ENCODE measurements at places on chromosomes 3 and 15. TPM values are rescaled to one million over a fixed set of nuclear protein-coding genes. Genes with fewer than 3 reads are reported as not detected.

GRCh38 chr3:197364410-197365071 lies 66.1 kb upstream of the DLG1 start:
- no peak overlapping the region for H3K27ac ChIP-seq
- H3K27me3 ChIP-seq, result no peaks in the 10 kb centered on the region
- H3K36me3 ChIP-seq, result no peaks in the 10 kb centered on the region
- H3K4me3 ChIP-seq, result no peak overlapping the region

- no peaks in the 10 kb centered on the region for H3K27me3 ChIP-seq
- no peak overlapping the region for H3K27ac ChIP-seq
- no peaks in the 10 kb centered on the region for H3K4me1 ChIP-seq
- no peak for DNase-seq
- H3K36me3 ChIP-seq, result no peaks in the 10 kb centered on the region
Measured at GRCh38 chr3:195582947-195583346, 793 bp downstream of the APOD start.

DNA sequence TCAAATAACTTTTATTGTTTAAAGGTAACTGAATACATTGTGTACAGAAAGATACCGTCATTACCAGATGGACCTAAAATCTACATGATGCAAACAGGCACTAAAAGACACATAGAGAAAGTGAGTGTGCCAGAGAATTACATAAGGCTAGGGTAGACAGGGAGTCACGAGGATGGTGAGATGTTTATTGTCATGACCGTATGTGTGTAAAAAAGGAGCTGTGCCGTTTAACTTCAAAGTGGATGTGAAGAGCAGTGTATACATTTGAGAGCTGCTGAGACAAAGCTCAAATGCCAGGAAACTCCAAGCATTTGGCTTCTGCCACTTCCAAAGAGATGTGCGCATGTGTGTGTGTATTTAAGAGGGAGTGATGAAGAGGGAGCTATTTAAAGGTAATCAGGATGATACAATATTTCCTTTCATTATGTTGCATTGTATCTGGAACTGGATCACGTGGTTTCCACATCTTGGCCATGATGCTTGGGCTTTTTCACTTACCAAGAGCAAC lies 51.4 kb upstream of the IGF1R start:
- no peaks in the 10 kb centered on the region for H3K36me3 ChIP-seq
- H3K27ac ChIP-seq, result peak overlapping the region; percentile 74
- no peak overlapping the region for H3K4me3 ChIP-seq
- H3K4me1 ChIP-seq, result no peaks in the 10 kb centered on the region
- no peak for DNase-seq

DNA sequence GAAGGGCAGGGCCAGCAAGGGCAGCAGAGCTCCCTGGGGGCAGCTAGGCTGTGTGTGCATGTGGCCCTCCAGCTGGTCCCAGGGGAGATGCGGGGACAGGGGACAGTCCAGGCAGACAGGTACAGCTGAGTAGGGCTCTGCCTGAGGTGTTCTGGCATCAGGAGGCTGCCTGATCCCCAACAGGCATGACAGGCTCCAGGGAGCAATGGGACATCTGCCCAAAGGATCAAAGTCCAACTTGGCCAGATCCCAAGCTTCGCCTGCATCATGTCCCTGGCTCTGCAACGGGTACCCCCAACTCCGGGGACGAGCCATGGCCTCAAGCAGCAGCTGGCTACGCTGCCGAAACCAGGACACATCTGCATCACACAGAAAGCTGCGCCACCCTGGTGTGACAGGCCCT lies 21.8 kb downstream of the ATRIP start:
- DNase-seq, result no peak
- peaks cover 76% of the 10 kb centered on the region for H3K4me1 ChIP-seq
- no peaks in the 10 kb centered on the region for H3K27me3 ChIP-seq
- peaks cover 19% of the 10 kb centered on the region for H3K36me3 ChIP-seq
- no peak overlapping the region for H3K4me3 ChIP-seq

The FEZF2 gene
- total RNA-seq, result not detected

DNA sequence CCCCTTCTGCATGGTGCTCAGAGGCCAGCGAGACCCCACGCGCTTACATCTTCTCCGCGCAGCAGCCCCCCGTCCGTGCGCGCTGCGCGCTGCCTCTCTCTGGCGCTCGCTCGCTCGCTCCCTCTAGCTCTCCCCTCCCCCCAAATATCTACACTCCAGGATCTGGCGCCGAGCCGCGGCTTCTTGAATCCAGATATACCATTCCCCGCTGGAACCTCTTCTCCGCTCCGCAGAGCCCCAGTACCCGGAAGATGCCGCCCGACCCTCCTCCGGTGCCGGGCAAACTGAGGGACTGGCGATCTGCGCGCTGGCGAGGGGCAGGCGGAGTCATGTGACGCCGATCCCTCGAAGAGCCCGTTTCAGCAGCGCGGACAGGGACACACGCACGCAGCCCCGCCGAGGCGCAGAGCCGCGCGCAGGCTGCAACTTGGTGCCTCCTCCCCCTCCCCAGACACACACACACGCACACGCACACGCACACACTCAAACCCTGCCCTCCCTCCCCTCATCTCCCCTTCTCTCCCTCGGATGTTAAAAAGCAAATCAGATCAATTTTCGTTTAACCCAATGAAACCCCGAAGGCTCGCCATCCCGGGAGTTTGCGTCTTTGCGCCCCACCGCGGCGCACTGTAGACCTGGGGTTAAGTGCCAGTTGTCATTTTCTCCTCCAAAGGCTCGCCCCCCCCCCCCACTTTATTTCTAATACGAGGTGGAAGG lies at the start of gene RASGRF1:
Gene RASGRF1 (minus strand): TSS at position 294 of the 717 bp plus-strand sequence. CDS start 282 bp downstream, at position 12.
- H3K4me3 ChIP-seq, result peak within 1 kb of the TSS; percentile 27
- H3K27ac ChIP-seq, result no peak within 1 kb of the TSS
- H3K36me3 ChIP-seq, result no peaks in the 10 kb centered on the region

The ITIH4 gene
- total RNA-seq, result 12.2 TPM

DNA sequence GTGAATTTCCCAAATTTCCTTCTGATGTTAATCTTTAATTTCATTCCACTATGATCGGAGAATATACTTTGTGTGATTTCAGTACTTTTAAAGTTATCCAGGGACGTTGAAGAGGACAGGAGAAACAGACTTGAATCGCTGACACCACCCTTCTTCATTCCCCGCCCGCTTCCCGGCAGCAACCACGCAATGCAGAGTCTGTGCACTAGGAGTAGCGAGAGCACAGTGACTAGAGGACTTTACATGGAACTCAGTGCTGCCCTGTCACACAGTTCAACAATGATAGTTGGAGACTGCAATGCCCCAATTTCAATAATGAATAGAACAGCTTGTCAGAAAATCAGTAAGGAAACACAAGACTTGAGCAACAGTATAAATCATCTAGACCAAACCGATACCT lies 73.9 kb downstream of the RNF13 start:
- H3K4me1 ChIP-seq, result no peaks in the 10 kb centered on the region
- H3K36me3 ChIP-seq, result peaks cover 17% of the 10 kb centered on the region

DNA sequence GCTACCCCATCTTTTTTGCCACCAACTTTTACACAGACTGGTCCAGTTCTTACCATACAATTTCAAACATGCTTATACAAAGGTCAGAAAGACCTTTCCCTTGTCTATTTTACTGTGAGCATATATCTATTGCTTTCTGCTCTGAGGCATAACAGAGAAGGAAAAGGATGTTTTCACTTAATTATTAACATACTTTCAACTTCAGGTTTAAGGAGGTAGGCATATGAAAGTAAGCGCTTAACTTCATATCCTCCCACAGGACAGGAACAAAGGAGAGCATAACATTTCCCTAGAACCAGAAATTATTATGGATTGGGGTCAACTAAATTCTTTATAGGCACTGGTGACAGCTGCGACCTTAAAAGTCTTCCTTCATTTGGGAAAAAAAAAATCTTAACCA lies 1.1 kb downstream of the MYEF2 start:
- no peak for DNase-seq
- no peaks in the 10 kb centered on the region for H3K27me3 ChIP-seq
- peak overlapping the region; percentile 94 for H3K27ac ChIP-seq
- peak overlapping the region; percentile 75 for H3K4me3 ChIP-seq
- H3K36me3 ChIP-seq, result no peaks in the 10 kb centered on the region

GRCh38 chr15:82174471-82175235 lies 87.9 kb downstream of the EFL1 start:
- H3K27ac ChIP-seq, result no peak overlapping the region
- no peaks in the 10 kb centered on the region for H3K36me3 ChIP-seq
- H3K27me3 ChIP-seq, result no peaks in the 10 kb centered on the region
- H3K4me3 ChIP-seq, result no peak overlapping the region

DNA sequence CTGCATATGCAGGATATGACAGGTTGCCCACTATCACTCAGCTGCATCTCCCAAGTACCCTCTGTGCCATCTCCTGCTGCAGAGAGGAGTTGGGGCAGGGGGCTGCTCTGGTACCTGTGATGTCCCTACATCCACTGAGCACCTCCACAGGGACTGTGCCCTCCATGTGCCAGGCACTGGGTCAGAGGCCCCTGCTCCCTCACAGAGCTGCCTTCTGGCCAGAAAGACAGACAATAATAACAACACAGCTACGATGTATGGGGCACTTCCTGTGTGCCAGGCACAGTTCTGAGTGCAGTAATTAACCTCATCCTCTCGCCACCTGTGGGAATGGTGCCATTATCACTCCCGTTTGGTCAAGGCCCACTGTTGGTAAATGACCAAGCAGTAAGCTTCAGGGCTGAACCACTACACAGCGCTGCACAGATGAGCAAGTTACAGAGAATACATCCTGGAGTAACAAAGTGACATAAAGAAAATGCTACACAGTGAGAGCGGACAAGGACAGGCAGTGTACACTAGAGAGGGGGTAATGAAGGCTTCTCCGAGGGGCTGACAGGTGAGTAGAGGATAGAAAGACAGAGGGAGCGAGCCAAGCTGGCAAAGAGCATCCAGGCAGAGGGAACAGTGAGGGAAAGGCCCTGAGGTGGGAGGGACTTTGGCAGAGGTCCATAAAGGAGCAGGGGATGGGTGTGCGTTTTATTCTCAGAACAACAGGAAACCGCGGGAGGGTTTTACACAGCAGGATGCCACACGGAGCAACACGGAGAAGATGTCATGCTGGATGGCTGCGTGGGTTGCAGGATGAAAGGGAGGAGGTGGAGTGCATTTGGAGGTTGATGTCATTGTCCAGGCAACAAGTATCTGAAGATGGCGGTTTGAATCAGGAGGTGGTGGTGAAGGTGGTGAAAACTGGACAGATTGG lies 13.6 kb downstream of the WNT7A start:
- DNase-seq, result no peak
- no peaks in the 10 kb centered on the region for H3K36me3 ChIP-seq
- H3K4me3 ChIP-seq, result no peak overlapping the region
- H3K4me1 ChIP-seq, result no peaks in the 10 kb centered on the region

GRCh38 chr15:33098094-33099058 lies 96.1 kb downstream of the FMN1 start:
- no peak overlapping the region for H3K27ac ChIP-seq
- H3K27me3 ChIP-seq, result no peaks in the 10 kb centered on the region
- no peaks in the 10 kb centered on the region for H3K4me1 ChIP-seq
- H3K36me3 ChIP-seq, result no peaks in the 10 kb centered on the region
- H3K4me3 ChIP-seq, result no peak overlapping the region
- no peak for DNase-seq

The CPNE9 gene
- not detected for total RNA-seq

The GOLGA6D gene
- total RNA-seq, result not detected

The FGF7 gene
- 105 TPM for total RNA-seq

DNA sequence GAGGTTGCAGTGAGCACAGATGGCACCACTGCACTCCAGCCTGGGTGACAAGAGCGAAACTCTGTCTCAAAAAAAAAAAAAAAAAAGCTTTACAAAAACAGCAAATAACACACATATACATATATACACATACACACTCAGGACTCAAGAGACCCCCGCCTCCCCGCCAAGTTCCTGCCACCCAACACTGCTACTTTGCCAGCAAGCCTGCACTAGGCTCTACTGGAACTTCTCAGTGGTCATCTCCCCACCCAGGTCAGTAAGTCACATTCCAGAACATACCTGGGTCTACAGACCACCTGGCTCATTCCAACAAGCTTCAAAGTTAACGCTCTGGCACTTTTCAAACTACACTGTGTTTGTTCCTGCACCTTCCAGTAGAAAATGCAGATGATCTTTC lies 62.3 kb downstream of the SENP2 start:
- H3K27me3 ChIP-seq, result no peaks in the 10 kb centered on the region
- no peak overlapping the region for H3K27ac ChIP-seq

The PLSCR2 gene
- total RNA-seq, result not detected

GRCh38 chr15:89631902-89632264 lies 23.4 kb downstream of the KIF7 start:
- no peak overlapping the region for H3K27ac ChIP-seq
- H3K4me3 ChIP-seq, result no peak overlapping the region
- peaks cover 71% of the 10 kb centered on the region for H3K36me3 ChIP-seq

GRCh38 chr3:46542344-46542743 lies 23.8 kb downstream of the LRRC2 start:
- no peak overlapping the region for H3K27ac ChIP-seq
- no peaks in the 10 kb centered on the region for H3K27me3 ChIP-seq
- no peak overlapping the region for H3K4me3 ChIP-seq
- H3K4me1 ChIP-seq, result no peaks in the 10 kb centered on the region
- H3K36me3 ChIP-seq, result no peaks in the 10 kb centered on the region

- no peak overlapping the region for H3K4me3 ChIP-seq
- no peak for DNase-seq
- H3K27me3 ChIP-seq, result no peaks in the 10 kb centered on the region
- H3K36me3 ChIP-seq, result no peaks in the 10 kb centered on the region
- peaks cover 6% of the 10 kb centered on the region for H3K4me1 ChIP-seq
Measured at GRCh38 chr3:177282119-177282655, 84.9 kb upstream of the TBL1XR1 start.

The GOLGA8G gene
- total RNA-seq, result not detected

The CHAC1 gene
- total RNA-seq, result 3.0 TPM

- no peak overlapping the region for H3K27ac ChIP-seq
- H3K4me3 ChIP-seq, result no peak overlapping the region
- no peaks in the 10 kb centered on the region for H3K36me3 ChIP-seq
- no peaks in the 10 kb centered on the region for H3K27me3 ChIP-seq
Measured at GRCh38 chr3:38115645-38116427, 21.1 kb downstream of the ACAA1 start.

The CCDC54 gene
- total RNA-seq, result not detected

DNA sequence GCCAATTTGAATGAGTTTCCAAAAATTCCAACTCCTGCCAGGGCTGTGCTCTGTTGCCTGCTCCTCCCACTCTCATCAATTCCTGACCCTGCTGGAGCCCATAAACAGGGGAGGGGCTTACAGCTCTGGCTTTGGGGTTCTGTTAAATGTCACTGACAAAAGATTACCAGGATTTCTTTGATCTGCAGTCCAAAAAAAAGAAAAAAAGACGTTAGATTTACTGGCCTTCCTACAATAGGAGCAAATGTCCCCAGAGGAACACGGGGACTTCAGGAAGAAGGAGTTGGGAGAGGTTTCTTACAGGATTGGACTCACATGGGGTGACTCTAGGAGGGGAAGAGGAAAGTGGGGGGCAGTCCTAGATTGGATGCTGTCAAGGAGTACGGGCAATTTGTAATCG lies 84.3 kb upstream of the RNF7 start:
- no peaks in the 10 kb centered on the region for H3K36me3 ChIP-seq
- DNase-seq, result no peak
- H3K27ac ChIP-seq, result peak overlapping the region; percentile 82
- H3K4me1 ChIP-seq, result peaks cover 68% of the 10 kb centered on the region
- no peak overlapping the region for H3K4me3 ChIP-seq
- H3K27me3 ChIP-seq, result no peaks in the 10 kb centered on the region

- no peak overlapping the region for H3K27ac ChIP-seq
- no peaks in the 10 kb centered on the region for H3K4me1 ChIP-seq
- H3K4me3 ChIP-seq, result no peak overlapping the region
- no peak for DNase-seq
- H3K36me3 ChIP-seq, result no peaks in the 10 kb centered on the region
- H3K27me3 ChIP-seq, result no peaks in the 10 kb centered on the region
Measured at GRCh38 chr3:29416514-29416913, 135.6 kb downstream of the RBMS3 start.
